Dorsolateral prefrontal cortex (tissue), 122 donors: ENCODE measurements at places on chromosomes 3 and 15.
A peak's percentile ranks its signal among the peaks of the same experiment; 100 is the strongest.

DNA sequence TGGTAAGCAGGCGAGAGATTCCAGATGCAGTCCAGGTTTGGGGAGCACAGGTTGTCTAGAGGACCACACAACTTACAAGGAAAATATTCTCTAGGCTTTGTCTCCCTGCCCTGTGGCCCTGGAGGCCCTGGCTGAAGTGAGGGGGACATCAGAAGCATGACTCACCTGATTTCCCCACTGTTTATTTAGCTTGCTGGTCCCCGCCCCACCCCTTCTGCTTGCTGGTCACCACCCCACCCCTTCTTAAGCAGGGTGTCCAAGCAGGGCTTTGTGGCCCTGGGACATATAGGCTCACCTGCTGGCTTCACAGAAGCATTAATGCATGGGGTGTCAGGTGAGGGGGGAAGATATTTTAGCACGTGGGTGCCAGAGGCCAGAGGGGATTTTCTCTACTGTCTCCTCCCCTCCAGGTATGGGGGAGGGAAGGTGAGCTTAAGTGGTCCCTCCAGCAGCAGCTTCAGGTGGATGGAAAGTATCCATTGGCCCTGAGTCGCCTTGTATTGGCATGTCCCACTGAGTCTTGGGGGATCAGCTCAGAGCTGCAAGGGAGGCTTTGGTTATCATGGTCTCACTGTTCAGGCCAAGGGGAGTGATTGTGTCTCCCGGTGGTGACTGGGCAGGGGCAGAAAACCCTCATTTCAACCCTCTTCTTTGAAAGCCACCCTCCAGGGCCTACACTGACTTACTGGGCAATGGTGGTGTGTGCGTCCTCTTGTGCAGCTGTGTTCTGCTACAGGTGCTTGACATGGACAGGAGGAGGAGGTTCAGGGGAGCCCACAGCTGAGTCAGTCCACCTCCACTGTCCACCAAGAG lies 49.8 kb downstream of the GASK1A start:
- DNase-seq: no peak

GRCh38 chr15:91954292-91954691 lies 100.8 kb downstream of the SLCO3A1 start:
- DNase-seq: no peak

GRCh38 chr3:88334187-88334868 lies 184.6 kb downstream of the C3orf38 start:
- no peak for DNase-seq

DNA sequence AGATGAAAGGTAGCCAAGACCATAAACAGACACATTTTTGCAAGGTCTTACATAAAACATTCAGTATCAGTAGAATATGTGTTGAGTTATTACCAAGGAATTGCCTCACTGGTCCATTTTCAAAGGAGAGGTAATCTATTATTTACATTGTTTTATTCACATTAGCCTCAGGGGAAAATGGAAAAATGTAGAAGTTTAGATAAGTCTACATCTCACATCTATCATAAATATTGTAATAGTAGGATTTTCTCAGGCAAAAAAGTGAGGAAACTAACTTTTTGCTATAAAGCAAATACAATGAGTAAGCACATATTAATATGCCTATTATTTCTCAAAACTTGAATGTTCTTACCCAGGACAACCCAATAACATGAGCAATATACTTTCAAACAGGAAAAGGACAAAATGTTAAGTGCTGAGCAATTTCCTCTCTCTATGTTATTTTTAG lies 184.6 kb upstream of the AGTR1 start:
- DNase-seq: no peak

DNA sequence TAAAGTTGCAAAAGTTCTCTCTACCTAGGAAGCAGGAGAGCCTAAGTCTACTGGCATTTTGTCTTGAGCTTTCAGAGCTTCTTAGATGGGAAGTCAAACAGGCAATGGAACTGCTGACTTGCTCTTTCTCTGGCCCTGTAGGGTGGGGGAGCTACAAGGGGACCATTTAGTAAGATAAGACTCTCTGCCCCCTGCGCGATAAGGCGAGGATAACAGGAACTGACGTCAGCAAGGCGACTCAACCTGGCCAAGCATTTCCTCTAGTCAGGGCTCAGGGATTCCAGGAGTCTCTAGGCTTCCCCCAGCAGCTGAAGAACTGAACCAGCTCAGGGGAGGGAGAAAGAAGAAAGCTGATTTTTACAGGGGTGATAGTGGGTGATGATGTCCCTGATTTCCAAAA lies 5.8 kb downstream of the RARB start:
- no peak for DNase-seq

DNA sequence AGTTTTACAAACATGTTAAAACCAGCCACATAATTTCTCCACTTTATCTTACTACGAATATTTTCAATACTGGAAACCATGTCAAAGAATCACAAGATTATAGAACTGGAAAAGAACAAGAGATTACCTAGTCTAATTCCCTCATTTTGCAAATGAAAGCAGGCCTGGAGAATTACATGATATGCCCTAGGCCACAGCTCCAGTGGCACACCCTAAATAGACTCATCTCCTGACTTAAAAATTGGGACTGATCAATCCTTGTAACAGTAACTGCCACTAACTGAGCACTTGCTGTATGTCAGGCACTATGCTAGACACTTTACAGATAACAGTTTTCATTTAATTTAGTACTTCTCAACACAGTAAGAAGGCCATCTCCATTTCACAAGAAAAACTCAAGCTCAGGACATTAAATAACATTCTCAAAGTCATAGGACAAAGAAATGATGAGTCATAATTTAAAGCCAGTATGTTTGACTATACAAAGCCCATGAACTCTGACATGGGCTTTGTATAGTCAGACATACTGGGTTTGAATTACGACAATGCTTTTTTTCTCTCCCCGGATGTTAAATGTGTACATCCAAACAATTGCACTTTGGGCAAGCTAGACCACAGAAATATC lies 9.4 kb downstream of the IGSF11 start:
- DNase-seq: no peak

GRCh38 chr15:87981969-87982368 lies 274.6 kb downstream of the NTRK3 start:
- DNase-seq: no peak

- DNase-seq: no peak
Measured at GRCh38 chr3:116384717-116385116, 60.6 kb downstream of the LSAMP start.

DNA sequence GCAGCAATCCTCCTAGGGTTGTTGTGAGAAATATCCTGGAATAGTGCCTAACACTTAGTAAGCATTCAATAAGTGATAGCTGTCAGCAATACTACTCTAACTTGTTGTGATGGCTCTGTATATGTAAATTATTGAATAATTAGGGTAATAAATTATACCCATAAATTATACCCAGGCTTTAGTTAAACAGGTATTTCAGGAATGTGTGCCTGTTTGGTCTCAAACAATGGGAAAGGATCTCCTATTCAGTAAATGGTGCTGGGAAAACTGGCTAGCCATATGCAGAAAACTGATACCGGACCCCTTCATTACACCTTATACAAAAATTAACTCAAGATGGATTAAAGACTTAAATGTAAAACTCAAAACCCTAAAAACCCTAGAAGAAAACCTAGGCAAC lies 14.8 kb upstream of the ARNT2 start:
- DNase-seq: no peak

GRCh38 chr15:44788748-44789147 lies 52.4 kb downstream of the TRIM69 start:
- no peak for DNase-seq

GRCh38 chr3:82509951-82510603 lies 748.6 kb upstream of the GBE1 start:
- DNase-seq: peak; percentile 20

DNA sequence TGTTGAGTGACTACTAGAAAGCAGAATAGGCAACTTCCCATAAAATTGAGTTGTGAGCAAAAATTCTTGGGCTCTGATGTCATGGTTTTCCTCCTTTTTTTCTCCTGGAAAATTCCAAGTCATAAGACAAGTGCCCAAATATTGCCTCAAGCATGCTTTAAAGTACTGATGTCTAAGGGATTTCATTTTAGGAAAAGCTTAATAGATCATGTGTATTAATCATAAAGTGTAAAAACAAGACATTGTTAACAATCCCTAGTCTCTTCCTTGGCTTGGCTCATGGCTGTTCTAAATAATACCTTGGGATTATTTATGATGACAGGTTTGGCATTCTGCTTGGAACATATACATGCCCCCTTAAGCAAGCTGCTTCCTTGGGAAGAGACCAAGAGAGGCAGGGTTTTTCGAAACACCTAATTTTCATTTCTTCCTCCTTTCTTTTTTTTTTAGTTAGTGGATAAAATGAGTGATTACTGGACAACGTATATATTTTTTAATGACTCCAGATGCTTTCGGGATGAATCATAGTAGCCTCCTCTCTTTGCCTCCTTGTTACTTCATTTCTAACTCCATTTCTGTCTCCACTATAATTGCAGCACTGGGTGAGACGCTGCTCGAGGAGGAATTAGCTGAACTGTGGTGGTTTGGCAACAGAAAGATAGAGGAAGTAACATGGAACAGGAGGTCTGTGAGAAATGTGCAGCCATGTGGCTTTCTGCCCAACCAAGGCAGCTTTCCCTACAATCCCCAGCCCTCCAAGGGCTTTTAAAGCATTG lies 104.9 kb downstream of the TPRG1 start:
- no peak for DNase-seq

DNA sequence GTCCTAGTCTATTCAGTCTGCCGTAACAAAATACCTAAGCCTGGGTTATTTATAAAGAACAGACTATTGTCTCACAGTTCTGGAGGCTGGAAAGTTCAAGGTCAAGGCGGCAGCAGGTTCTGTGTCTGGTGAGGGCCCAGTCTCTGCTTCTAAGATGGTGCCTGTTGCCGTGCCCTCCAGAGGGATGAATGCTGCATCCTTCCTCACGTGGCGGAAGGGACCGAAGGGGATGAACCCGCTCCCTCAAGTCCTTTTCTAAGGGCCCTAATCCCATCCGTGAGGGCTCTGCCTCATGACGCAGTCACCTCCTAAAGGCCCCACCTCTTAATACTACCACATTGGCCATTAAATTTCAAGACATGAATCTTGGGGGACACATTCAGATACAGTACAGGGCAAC lies 133.7 kb downstream of the CHSY1 start:
- DNase-seq: peak; percentile 8

GRCh38 chr15:101059381-101060341 lies 140.5 kb downstream of the LRRK1 start:
- DNase-seq: peak; percentile 23

- DNase-seq: no peak
Measured at GRCh38 chr3:54577313-54577712, 350.5 kb downstream of the LRTM1 start.

GRCh38 chr3:36868614-36869436 lies 76.0 kb downstream of the TRANK1 start:
- peak; percentile 48 for DNase-seq

DNA sequence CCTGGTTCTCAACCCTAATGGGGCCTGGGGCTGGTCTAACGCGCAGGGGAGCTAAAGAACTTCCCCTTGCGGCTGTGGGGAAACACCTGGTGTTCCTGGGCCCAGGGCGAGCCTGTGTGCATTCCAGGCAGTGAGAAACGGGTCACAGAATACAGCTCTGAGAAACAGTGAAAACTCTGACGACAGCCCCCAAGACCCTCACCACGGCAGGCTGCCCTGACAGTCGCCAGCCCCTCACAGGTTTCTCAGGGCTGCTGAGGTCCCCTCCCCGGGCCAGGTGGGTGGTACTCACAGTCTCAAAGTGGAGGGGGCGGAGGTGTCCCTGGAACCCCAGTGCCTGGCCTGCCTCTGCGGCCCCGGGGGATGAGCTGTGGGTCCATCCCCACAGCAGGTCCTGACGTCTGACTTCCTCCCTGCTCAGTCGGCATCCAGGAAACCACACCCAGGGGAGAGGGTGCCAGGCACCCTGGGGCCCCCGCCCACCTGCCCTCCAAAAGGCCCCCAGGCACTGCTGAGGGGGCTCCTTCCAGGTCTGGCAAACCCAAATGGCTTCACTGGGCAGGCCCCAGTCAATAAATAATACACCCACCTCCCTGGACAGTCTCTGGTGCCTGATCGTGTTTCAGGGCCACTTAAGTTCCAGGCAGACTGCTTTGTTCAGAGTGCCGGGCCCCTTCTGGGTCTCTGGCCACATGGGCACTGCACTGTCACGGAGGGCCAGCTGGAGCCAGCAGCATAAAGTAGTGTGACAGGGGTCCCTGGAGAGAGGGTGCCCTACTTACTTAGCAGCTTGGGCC lies 57.7 kb downstream of the IQSEC1 start:
- no peak for DNase-seq

GRCh38 chr3:85801955-85802354 lies 843.2 kb downstream of the CADM2 start:
- no peak for DNase-seq

- no peak for DNase-seq
Measured at GRCh38 chr3:98680723-98681122, 82.4 kb upstream of the ST3GAL6 start.

DNA sequence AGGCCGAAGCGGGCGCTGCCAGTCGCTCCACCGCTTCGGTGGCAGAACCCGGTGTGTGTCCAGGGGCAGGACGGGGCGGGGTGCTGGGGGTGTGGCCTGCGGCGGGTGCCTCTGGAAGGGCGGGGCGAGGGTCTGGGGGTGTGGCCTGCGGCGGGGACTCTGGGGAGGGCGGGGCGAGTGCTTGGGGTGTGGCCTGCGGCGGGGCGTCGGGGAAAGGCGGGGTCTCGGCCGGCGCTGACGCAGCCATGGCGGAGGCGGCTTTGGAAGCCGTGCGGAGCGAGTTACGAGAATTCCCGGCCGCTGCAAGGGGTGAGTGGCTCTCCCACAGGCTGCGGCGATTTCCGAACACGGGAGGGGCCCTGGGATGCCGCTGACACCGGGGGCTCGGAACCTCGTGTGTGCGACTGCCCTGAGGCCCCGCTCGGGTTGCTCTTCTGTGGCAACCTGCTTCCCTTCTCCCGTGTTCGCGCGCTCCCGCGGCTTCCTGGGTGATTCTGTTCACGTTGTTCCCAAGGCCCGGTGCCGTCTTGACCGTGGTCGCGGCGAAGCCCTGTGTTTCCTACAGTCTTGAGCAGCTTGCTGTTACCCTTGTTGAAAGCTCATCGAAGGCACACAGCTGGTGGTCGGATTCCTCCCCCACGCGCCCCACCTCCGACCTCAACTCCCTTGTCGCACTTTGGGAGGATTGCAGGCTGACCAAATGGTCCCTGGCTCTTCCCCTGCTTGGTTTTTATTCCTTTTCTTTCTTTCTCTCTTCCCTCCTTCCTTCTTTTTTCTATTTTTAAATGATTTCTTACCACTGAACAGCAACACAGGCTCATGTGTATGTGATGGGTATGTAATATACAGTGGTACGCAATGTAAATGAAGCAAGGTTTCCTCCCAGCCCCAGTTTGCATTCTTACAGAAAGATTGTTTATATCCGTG lies at the start of gene JMJD7:
Gene JMJD7, plus strand, starts transcription at position 213 of the 927 bp plus-strand sequence. Its CDS starts 33 bp downstream, at position 246.
- DNase-seq: peak; percentile 90

DNA sequence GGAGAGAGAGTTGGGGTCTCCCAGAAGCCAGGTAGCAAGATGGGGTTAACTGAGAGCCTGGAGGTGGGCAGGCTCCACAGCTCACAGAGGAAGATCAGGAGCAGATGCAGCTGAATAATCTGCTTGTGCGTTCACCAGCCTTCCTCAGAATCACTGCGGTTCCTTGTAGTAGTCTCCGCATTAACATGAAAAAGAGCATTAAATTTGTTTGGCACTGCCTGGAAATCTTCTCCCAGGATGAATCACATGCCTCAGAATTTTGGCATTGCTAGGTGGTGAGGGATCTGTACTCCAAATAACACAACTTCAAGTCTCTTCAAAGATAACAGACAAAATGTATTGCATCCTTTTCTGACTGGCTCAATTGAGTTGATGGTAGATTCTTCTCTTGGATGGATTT lies 700.6 kb upstream of the ARRDC4 start:
- DNase-seq: no peak

- DNase-seq: no peak
Measured at GRCh38 chr3:10389995-10390394, 69.1 kb upstream of the SEC13 start.
